ENCODE measurements at places on chromosomes 1 and 21. TPM values are rescaled to one million over a fixed set of nuclear protein-coding genes. Genes with fewer than 3 reads are reported as not detected.

GRCh38 chr1:119132179-119132578, 8.3 kb downstream of the WARS2 start:
- DNase-seq = no peak

DNA sequence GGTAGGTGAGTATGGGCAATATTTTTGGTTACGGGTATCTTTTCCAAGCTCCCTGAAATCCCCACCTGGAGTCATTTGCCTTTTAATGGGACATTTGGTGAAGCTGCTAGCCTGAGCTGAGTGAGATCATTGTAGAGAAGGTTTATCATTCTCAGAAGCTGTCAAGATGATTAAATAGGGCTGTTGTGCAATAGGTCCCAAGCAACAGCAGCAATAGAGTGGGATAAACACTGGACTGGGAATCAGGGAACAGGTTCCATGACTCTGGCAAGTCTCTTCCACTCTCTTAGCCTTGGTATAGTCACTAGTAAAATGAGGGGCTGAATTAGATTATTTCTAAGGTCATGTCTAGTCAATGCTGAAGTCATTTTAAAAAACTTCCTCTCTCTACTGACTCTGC, 30.3 kb upstream of the FAM78B start:
- DNase-seq = no peak

DNA sequence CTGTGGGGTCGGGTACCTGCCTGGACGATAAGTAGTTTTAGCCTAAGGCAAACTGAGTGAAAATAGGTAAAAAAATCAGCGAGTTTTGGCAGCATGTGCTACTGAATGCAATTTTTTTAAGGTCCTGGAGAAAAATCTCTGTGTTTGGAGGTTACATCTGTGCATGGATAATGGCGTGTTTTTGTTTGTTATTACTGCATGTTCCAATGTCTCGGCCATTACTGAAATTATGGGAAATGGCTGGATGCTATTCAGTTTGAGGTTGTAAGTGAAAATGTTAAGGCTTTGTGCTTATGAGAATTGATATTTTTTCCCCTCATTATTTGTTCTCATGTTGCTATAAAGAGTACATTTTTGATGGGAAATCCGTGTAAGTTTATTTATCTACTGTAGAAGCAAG, 441.7 kb downstream of the PRDM2 start:
- no peak for DNase-seq

GRCh38 chr21:33817663-33818451, 97.7 kb downstream of the ATP5PO start:
- no peak for DNase-seq

Gene PAX7
- total RNA-seq = 1.4 TPM

Data from umbilical cord (tissue), 2 donors.